ENCODE measurements at places on chromosomes 13 and 19.

- DNase-seq: no peak
These were observed 36.0 kb downstream of the BICRA start for GRCh38 chr19:47644743-47645482.

DNA sequence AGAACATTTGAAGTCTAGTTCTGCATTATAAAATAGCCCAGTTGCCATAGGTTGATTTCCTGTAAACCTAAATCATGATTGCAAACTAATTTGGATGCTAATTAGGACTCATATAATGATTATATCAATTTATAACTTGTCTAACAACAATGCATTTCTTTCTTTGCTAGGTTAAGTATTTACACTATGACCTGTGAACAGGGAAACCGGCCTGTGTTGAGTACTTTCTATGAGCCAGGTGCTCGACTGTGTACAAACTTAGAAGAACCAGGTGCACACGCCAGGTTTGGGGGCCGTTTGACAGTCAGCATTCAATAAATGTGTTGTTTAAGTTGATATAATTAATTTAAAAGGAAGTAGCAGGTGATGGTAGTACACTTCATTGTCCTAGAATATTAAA lies 203.1 kb downstream of the TM9SF2 start:
- DNase-seq: no peak

DNA sequence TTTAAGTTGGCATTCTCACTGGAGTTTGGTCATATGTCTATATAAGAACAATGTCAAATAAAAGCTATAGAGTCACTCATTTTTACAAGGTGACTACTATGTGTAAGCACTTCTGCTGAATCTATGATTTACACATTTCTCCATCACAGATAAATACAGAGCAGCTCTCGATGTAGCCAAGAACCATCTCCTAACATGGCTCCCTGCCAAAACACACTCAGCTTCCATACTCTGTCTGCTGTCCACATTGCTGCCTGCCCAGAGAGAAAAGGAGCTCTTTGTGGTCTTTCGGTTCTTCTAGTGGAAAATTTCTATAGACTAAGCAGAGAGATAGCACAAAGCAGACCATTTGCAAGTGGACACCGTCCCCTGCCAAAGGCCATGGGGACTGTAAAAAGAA lies 190.9 kb upstream of the KLF12 start:
- no peak for DNase-seq

GRCh38 chr13:100818711-100819110 lies 144.1 kb upstream of the TMTC4 start:
- no peak for DNase-seq

DNA sequence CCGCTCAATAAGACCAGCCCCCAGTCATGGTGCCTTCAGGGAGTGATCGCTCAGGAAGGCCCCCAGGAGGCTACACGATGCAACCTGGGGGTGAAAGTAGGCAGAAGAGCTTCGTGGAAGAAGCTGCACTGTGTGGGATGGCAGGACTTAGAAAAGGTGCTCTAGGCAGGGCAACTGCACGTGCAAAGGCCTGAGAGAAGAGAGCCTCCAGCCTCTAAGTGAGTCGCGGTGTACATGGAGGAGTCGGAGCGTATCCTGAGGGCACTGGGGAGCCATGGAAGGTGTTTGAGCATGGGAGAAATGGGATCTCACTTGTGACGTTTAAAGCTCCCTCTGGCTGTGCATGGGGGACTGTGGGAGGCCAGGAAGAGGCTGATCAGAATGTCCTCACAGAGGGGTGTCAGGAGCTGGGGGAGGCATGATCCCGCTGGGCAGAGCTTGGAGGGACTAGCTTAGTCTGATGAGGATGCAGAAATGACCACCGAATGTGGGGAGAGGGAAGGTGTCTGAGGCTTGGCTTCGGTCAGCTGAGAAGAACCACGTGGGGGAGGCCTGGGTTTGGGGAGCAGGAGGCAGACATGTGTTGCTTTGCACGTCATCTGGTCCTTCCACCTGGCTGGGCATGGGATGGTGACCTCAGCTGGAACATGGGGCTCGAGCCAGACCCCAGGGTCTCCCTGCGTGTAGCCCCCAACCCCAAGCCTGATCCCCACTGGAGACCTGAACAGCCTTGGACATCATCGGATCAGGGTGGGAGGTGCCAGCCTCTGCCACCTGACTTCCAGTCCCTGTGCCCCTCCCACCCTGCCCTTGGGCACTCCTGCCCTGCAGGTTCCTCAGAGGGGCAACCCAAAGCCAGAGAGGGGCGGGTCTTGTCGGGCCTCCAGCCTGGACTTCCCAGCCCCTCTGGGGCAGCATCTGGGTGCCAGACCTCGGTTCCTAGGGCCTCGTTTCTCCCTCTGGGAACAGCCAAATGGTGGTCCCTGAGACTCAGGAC lies 1.1 kb downstream of the APC2 start:
- DNase-seq: no peak

DNA sequence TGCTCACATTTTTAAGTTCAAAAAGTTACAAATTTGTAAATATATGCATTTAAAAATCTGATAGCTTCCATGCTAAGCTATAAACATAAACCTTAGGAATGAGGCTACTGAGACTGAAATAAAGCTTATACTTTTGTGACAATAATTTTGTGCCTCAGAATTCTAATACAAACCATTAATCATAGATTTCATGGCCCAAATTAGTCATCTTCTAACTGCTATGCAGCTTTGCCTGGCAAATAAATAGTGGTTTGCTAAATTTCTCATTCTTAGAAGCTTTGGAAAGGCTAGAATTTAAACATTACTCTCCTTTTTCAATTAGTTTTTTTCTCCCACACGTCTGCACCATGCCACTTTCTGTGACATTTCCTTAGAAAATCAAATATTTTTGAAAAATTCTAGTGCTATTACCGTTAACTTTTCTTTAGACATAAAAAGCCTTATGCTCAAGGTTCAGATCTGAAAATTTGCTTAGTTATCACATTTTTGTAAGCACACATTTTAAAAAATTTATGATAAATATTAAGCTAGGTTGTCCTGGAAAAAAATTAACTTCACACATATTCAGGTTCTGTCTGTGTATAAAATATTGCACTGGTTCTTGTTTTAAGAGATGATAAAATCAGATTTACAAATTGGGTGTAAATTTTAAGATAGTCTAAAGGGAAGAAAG lies 46.9 kb downstream of the FNDC3A start:
- no peak for DNase-seq

- no peak for DNase-seq
These were observed 163.7 kb downstream of the SHISA2 start for GRCh38 chr13:25887962-25888655.

DNA sequence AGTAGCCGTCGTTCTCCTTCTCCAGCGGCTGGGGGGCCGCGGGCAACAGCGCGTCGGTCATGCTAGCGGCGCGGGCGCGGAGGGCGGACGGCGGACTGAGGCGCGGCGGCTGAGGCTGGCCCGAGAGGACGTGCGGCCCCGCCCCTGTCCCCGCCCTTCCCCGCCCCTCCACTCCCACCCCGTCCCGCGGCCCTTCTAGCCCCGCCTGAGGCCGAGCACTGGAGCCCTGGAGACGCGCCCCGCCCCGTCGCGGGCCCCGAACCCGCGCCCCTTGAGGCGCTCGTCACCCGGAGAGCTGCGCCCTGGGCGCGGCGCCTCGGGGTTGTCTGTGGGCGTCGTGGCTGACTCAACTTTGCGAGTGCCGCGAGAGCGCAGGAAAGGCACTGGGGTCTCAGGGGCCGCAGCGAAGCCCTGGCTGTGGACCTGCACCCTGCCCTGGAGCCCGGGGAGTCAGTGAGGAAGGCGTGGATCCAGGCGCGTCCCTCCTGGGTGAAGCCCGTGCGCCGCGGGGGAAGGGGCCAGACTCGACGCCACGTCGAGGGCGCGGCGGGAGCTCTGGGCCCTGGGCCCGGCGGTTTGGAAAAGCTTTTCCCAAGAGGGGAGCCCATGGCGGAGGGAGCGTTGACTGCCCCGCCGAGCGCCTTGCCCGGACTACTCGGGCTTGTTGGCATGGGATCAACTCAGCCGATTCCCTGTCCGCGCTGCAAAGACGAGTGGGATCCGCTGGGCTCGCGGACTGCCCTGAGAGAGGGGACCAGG lies at the start of gene RHPN2:
TSS of gene RHPN2 (minus strand) at position 97 of the 759 bp plus-strand sequence. CDS start at position 61, 36 bp downstream.
- DNase-seq: no peak

DNA sequence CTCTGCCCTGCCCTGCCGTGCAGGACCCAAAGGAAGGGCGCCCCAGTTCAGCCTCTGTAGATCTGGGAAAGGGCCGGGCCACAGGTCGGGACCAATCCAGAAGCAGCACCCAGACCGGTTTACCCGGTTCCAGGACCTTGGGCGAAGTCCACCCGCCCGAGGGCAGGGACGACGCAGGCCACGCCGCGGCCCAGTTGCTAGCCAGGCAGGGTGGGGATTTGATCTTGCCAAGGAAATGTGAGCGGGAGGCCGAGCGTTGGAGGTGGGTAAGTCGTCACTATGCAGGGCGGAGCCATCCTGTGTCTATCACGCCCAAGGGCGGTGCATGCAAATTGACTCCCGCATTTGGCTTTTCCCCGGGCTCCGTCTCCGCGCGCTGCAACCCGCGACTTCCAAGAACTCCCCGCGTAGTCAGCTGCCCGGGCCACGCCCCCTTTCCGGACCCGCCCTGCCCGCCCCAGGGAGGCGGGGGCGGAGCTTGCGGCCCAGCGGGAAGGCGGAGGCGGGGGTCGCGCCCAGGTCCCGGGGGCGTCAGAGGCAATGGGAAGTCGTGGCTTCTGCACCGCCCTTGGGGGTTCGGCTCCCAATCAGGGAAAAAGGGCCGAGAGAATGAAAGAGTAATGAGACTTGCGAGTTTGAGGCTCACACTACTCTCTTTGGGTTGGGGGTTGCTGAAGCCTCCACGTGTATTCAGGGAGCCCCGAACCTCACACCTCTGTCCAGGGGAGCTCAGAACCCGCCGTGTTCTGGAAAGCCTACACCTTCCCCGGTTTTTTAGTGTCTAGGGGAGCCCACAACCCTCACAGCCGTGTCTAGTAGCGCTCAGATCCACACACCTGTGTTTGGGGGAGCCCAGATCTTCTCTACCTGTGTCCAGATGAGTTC lies 12.8 kb downstream of the IER2 start:
- peak; percentile 76 for DNase-seq

DNA sequence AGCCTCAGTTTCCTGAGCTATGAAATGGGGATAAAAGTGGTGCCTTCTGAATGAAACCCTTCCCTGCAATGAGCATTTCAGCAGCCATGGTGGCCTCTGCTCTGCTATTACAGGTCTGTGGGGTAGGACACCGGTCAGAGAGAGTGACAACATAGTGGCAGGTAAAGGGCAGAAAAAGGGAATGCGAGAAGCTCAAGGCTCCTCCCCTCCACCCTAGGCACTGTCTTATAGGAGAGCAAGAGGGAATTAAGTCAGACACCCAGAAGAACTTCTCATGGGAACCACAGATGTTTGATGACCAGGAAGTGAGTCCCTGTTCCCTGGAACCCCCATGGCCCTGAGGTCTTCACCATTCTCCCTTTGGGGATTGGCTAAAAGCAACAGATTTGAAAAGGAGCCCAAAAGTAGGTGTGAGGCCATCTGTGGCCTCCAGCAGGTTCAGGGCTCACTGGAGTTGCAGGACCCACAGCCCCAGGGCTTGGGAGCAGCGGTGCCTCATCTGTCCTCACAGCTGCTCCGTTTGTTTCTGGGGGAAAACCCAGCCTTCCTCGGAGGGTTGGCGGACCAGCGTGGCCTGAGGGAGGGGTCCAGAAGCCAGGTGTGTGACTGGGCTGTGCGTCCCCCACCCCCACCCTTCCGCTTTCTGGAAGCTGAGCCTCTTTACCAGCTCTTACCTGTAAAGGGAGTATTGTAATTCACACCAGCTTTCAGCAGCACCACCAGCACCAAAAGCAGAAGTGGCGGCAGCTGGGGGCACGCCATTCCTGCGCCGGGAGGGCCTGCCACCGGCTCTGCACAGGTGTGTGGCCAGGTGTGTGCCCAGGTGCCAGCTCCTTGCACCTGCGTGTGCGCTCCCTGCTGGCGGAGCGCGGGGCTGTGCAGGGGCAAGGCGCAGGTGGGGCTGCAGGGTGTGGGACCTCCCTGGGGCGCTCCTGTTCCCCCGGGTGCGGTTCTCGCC lies 19.4 kb downstream of the IQCN start:
- DNase-seq: no peak

DNA sequence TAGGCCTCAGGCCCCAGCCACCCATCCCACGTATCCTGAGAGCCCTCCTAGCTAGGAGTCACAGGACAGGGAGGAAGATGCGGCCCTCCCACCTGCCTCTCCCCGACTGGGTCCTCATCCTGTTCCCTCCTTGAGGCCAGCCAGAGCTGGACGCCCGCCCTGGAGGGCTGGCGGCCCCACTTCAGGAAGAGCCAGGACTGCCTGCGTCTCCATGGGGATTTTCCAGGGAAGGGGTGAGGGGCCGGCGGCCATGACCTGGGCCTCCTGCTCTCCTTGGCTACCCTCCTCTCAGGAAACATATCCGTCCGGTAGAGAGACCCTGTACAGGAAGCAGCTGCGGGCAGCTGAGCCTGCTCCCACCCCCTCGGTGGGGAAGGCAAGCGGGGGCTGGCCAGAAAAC lies 11.3 kb upstream of the PRKD2 start:
- no peak for DNase-seq

GRCh38 chr13:40315416-40316064 lies 350.9 kb downstream of the FOXO1 start:
- peak; percentile 18 for DNase-seq
